ENCODE measurements at places on chromosomes 5 and 9.

DNA sequence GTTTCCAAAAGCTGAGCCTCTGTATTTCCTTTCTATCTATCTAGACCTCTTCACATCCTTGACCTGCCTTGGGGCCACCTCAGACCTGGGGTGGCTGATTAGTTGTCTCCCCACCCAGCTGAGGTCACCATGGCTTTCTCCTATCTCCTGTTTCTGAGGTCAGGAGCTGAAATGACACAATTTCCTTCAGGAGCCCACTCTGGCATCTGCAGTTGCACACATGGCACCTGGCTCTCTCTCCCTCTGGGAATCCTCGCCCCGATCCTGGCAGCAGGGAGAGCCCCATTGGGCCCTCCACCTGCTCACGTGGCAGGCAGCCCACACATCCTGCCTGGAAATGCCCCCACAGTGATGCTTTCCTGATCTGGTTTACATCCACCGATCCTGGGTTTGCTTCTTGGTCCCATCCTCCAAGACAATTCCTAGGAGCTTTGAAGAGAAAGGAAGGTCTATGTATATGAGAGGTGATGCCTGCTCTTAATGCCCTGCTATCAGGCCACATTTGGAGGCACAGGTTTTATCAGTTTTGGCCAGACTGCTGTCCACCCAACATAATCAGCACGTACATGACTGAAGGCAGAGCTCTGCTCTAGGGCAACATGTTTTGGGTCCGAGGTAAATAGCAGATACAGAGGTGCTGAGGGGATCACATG lies 53.7 kb downstream of the MARCHF3 start:
- DNase-seq, result no peak

GRCh38 chr9:91903126-91903911 lies 46.7 kb downstream of the ROR2 start:
- DNase-seq, result no peak

DNA sequence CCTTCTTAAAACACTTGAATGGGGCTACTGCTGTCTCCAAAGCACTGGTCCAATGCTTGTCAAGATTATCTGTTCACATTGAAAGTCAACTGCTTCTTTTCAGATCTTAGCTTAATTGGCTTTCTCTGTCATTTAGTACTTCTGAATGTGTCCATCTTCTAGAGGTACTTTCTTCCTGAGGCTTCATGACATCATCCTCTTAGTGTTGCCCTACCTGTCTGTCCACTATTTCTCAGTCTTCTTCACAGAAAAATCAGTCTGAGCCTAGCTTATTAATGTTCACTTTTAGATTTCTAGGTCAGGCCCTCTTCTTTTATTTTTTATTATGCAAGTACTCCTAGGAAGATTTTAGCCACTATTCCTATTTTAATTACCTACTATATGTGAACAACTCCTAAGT lies 899.9 kb downstream of the DTWD2 start:
- DNase-seq, result no peak

- DNase-seq, result peak; percentile 22
These were observed 64.4 kb downstream of the ARRDC3 start for GRCh38 chr5:91318724-91319123.

DNA sequence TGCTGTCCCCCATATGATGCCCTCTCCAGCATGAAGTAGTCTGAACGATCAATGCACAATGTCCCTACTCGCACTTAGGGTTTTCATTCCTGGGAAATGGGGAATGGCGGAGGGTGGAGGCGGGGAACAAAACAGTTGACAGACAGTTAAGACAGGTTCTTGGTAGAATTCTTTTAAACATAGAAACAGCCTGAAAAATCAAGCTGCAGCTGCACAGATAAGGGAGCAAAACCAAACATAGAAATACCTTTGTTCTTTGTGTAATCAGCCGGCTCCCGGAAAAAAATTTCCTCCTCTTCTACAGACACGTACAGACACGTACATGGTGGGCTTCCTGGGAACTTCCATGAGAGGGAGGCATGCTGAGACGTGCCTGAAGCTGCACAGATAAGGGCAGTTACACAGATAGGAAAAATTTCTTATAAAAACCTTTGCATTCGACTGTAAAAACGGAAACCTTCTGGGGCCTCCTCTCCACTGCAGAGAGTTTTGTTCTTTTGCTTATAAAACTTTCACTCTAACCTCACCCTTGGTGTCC lies 662.4 kb upstream of the PTPRD start:
- no peak for DNase-seq

DNA sequence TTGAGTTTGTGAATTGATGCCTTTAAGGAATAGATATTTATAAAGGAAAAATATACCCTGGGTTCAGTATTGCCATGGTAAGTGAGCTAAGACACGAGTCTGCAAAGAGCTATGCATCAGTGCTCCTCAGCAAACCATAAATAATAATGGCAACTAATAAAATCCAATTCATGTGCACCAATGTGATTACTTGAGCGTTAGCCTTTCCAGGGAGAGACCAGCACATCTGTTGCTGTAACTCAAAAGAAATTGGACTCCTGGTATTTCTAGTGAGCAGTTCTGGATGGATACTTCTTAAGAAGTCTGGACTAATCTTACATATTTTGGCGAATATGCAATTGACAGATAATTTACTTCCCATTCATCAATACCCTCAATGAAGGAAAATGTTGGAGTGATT lies 373.3 kb downstream of the ARHGEF28 start:
- no peak for DNase-seq

GRCh38 chr5:14171621-14172020 lies 28.5 kb downstream of the TRIO start:
- DNase-seq, result no peak

GRCh38 chr5:34699155-34700077 lies 43.3 kb downstream of the RAI14 start:
- no peak for DNase-seq

- DNase-seq, result no peak
These were observed 27.1 kb downstream of the UBE2QL1 start for GRCh38 chr5:6475626-6476312.
